ENCODE measurements at places on chromosomes 13 and 19. TPM values are rescaled to one million over a fixed set of nuclear protein-coding genes. Genes with fewer than 3 reads are reported as not detected.

GRCh38 chr13:37342205-37342604 is 236.7 kb upstream of the CSNK1A1L start:
- H3K4me3 ChIP-seq: no peak overlapping the region
- no peaks in the 10 kb centered on the region for H3K27me3 ChIP-seq
- no peaks in the 10 kb centered on the region for H3K4me1 ChIP-seq
- no peak for DNase-seq
- H3K27ac ChIP-seq: no peak overlapping the region
- H3K36me3 ChIP-seq: no peaks in the 10 kb centered on the region

DNA sequence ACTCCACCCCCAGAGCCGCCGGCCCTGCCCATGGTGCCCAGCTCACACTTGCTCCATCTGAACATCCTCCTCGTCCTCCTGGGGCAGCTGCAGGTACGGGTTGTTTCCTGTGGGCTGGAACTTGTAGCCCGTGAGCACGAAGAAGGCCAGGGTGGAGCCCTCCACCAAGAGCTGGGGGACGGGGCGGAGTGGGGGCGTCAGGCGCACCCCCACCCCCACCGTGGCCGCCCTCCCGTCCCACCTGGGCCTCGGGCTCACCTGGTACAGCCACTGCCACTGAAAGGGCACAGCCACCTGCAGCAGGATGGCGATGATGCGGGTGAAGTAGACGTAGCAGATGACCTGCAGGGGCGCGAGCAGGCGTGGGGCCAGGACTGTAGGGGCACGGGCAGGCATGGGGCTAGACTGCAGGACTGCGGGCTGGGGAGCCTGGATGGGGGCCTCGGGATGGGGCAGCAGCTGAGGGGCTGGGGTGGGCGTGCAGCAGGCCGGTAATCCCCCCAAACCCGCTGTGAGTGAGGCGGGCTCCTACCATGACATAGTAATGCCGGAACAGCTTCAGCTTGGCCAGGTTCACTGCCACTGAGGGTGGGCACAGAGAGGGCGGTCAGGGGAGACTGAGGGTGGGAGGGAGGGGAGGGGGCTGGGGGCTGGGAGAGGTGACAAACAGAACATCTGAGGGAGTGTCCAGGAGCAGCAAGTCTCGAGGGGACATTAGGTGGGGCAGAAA is 6.3 kb downstream of the GPR108 start:
- H3K36me3 ChIP-seq: peaks cover 11% of the 10 kb centered on the region
- DNase-seq: no peak
- H3K4me3 ChIP-seq: no peak overlapping the region

Gene RNF17
- not detected for polyA plus RNA-seq

GRCh38 chr19:16764280-16764679 is 44.6 kb downstream of the NWD1 start:
- H3K4me3 ChIP-seq: no peak overlapping the region
- H3K36me3 ChIP-seq: no peaks in the 10 kb centered on the region
- no peaks in the 10 kb centered on the region for H3K27me3 ChIP-seq
- DNase-seq: no peak
- H3K4me1 ChIP-seq: no peaks in the 10 kb centered on the region

- peaks cover 22% of the 10 kb centered on the region for H3K27me3 ChIP-seq
- H3K4me3 ChIP-seq: no peak overlapping the region
- DNase-seq: no peak
Measured at GRCh38 chr19:17951157-17951989, 15.5 kb upstream of the KCNN1 start.

- H3K36me3 ChIP-seq: no peaks in the 10 kb centered on the region
- H3K27ac ChIP-seq: peak overlapping the region; percentile 61
- peak overlapping the region; percentile 74 for H3K4me3 ChIP-seq
- H3K4me1 ChIP-seq: no peaks in the 10 kb centered on the region
- no peaks in the 10 kb centered on the region for H3K27me3 ChIP-seq
- DNase-seq: peak; percentile 72
Measured at GRCh38 chr19:50147462-50148423, 15.3 kb downstream of the IZUMO2 start.

- H3K27ac ChIP-seq: no peak overlapping the region
- peaks cover 3% of the 10 kb centered on the region for H3K4me1 ChIP-seq
- no peak overlapping the region for H3K4me3 ChIP-seq
Measured at GRCh38 chr13:30466841-30467252, 1.1 kb upstream of the HMGB1 start.

DNA sequence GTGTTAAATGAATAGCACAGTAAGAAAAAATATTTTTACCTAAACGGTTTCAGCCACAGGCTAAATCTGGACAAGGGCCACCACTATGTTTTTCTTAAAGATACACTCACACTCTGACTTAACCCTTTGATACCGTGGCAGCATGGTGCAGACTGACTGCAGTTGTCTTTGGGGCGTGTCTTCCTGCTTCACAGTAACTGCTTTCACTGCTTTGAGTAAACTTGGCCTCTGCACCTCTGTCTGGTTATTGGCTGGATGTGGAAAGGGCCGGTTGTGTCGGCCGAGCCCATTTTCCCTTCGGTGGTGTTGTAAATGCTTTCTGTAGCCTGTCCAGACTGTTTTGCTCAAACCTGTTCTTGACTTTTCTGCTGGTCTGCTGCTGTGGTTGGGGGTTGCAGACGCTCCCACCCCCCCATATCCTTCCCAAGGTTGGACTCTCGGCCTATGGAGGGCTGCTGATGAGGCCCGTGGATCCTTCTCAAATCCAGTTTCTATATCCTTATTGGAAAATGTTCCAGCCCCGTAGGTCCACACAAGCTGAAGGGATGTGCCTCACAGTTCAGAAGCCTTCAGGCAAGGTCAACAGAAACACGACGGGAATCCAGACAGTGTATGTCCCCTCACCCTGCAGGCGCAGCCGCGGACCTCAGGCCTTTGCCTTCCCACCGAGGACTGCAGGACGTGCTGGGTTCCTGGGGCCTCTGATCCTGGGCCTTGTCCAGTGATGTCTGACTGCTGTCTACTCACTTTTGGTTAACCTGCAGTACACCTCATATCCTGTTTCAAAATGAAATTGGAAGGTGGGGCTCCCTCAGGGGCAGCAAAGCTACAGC is 90.2 kb upstream of the RNF113B start:
- no peak for DNase-seq
- peaks cover 44% of the 10 kb centered on the region for H3K4me1 ChIP-seq
- H3K27me3 ChIP-seq: no peaks in the 10 kb centered on the region
- no peaks in the 10 kb centered on the region for H3K36me3 ChIP-seq
- peak overlapping the region; percentile 59 for H3K27ac ChIP-seq

Gene EPSTI1
- polyA plus RNA-seq: 2.1 TPM

Gene KLK7
- not detected for polyA plus RNA-seq

Gene OR10H2
- not detected for polyA plus RNA-seq

Data from liver (tissue), 10 donors.